Hindlimb muscle (tissue), 1 donor: ENCODE measurements at places on chromosomes 16 and 17.

- DNase-seq = no peak
These were observed 17.5 kb downstream of the MARCHF10 start for GRCh38 chr17:62790564-62790986.

DNA sequence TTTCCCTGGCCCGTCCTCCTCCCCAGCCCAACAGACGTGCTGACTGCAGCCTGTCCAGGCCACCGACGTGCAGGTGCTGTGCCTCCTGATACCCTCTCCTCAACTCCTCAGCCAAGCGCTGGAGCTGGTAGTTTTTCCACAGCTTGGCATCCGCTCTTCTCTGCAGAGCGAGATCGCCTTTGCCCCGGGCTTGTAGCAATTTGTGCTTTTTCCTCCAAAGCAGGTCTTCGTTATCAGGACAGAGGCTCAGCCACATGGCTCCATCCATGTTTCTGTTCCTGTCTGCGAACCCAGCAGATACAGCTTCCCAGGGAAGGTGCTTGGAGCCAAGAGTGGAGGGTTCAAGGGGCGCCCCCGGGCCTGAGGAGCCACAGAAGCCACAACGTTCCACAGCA is 10.9 kb downstream of the CEP295NL start:
- no peak for DNase-seq

DNA sequence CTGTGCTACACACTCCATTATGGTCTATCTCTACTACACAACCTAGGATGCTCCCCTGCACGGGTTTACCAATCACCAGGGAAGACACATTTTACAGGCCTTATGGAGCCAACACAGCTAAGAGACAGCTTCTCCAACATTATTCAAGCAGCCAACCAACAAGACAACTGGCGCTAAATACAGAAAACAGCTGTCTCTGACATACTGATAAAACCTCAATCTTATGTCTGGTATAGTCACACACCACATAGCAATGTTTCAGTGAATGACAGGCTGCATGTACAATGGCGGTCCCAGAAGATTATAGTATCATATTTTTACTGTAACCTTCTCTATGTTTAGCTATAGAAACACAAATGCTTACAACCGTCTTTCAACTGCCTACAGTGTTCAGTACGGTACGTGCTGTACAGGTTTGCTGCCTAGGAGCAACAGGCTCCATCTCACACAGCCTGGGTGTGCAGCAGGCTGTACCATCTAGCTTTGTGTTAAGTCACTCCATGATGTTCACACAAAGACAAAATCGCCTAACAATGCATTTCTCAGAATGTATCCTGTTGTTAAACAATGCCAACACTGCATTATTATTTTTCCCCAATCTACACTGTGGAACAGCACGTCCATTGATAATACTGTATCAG is 10.9 kb downstream of the USP22 start:
- DNase-seq = no peak

GRCh38 chr17:39628655-39629493 is 2.1 kb downstream of the PPP1R1B start:
- no peak for DNase-seq

DNA sequence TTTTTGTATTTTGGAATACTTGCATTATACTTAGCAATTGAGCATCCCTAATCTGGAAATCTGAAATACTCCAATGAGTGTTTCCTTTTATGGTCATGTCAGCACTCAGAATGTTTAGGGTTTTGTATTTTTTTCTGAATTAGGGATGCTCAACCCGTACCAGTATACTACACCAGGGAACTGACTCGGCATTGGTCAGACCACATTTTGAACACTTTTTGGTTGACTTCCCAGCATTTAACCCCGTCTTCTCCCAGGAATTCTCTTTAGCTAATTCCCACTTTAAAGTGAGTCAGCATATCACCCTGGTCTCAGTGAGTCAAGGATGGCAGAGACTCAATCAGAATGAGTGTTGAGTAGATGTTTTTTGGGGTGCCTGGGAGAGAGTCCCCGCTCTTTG is 177.9 kb downstream of the SPECC1 start:
- no peak for DNase-seq

GRCh38 chr17:35148144-35148543 is 527 bp downstream of the UNC45B start:
- DNase-seq = no peak

GRCh38 chr16:59330019-59330670 is 596.0 kb upstream of the GOT2 start:
- DNase-seq = no peak

DNA sequence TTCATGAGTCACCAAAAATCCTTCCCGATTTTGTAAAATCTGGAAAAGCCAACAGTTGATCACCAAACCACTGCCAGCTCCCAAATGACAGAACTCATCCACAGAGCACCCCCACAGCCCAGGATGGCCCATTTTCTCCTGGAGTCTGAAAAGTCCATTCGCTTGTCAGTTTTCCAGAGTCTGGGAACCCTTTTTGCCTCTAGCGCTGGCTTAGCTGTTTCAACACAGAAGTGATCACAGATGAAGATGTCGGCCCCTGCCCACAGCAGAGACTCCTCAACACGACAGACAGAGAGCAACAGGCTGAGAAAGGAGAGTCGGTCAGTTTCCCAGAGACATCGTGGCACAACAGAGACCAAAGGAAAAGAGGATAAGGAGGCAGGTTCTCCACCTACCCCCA is 66.4 kb downstream of the NXN start:
- no peak for DNase-seq

GRCh38 chr17:50693036-50693682 is 14.6 kb downstream of the ANKRD40 start:
- no peak for DNase-seq

- no peak for DNase-seq
These were observed 151.7 kb upstream of the CHMP6 start for GRCh38 chr17:80839970-80840369.

GRCh38 chr17:77501101-77501566 is 360.4 kb downstream of the SEC14L1 start:
- DNase-seq = no peak

DNA sequence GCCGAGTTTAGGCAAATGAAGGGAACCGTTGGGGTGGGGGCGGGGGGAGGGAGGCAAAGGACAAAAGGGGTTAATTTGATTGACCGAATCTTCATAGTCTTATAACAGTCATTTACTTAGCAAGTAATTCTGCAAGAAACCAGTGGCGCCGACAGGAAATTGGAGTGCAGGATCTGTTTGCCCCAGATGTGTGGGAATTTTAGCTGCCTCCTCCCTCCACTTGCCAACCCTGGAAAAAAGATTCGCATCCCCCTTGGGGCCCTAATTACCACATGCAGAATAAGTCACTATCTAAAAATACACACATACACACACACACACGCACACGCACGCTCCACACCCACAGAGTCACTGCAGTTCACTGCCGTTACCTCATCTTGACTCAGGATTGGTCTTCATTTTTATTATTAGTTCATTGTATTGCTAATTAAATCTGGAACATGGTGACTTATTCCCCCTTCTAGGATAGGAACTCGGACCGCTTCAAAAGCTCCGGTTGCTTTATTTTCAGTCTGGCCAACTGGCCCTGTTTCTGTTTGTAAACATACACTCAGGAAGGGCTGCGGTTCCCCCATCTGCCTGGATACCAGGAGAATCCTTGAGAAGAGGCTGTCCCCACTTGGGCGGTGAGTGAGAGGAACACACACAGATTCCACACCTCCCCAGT is 241.6 kb upstream of the SALL1 start:
- peak; percentile 11 for DNase-seq

DNA sequence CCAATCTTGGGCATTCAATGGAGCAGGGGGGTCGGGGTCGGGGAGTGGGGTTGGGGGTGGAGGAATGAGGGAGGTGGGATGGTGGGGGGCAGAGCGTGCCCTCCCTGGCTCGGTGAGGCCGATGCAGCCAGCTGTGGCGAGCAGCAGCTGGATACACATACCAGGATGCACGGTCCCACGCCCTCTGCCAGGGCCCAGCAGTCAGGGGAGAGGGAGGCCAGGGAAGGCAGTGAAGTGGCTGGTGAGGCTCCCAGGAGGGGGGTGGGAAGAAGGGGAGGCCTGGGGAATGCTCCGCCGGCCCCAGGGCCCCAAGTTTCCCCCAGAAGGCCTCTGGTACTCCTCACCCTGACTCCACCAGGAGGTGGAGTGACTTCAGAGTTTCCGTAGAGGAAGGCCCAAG is 77.6 kb upstream of the LHX1 start:
- no peak for DNase-seq

DNA sequence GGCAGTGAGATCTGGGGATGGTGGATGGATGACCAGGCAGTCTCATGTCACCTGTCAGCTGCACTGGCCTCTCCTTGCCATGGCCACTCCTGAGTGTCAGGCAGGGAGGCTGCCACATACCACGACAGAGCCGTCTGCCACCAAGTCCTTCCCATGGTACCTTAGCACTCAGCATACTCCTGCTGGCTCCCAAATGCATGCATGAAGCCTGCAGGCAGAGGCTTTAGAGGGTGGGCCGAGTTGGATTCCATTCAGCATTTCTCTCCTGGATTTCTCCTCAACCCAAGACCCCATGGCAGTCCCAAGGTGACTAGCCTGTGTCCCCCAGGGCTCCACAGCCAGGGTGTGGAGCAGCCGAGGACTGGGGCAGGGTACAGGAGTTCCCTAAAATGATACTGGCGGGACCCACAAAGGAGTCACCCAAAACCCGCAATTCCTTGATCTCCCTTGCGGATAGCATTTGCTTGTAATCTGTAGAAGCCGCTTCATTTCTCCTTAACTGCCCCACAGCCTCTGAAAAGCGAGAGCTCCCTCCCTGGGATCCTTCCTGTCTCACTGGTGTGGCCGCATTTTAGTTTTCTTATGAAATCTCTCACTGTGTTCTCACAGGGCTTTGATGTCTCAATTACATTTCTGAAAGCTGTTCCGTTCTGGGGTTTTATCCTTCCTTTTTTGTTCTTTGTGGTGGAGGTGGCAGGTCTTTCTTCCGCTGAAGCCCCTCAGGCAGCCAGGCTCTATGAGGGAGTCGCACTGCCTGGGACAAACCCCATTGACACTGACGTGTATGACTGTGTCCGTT is 141.4 kb downstream of the SOCS1 start:
- no peak for DNase-seq

DNA sequence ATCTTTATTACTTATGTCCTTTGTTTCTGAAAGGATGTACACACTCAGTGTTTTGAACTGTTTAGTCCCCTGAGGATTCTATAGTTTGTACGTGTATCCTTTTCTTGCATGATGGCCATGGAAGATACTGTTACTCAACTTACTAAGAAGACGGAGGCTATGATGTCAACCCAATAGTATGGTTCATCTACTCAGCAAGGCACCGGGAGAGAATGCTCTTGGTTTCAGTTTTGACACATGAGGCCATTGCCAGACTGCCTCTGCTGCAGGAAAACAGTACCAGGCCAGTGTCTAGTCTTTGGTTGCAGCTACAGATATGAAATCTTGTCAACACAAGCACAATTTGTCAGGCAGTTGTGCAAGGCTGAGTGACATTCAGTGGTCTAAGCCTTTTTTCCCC is 134.5 kb downstream of the MRTFB start:
- DNase-seq = no peak

DNA sequence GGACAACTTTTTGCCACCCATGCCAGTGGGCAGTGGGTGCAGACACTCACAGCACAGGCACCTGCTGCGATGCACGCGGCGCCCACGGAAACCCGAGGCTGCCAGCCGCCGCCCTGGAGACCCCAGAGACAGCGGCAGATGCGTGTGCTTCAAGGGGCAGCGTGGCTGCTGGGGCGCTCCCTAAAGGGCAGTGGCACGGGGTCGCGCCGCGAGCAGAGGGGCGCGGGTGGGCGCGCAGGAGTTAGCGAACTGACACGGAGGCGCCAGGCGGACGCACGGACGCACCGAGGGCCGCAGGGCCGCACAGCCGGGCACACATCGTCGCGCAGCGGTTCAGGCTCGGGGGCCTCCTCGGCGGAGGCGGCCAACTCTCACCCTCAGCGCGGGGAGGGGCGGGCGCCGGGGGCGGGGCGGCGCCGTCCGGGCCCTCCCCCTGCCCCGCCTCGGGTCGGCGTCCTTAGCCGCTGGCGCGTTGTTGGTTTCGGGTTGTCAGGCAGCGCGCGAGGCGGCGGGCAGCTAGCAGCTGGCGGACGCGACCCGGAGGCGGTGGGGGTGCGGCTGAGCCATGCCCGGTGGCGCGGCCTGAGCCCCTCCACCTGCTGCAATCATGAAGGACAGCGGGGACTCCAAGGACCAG is at the start of gene KIF19:
TSS of gene KIF19 (plus strand) at position 484 of the 637 bp plus-strand sequence. CDS start at position 608, 124 bp downstream.
- peak; percentile 28 for DNase-seq

- no peak for DNase-seq
These were observed 206.4 kb downstream of the HS3ST3A1 start for GRCh38 chr17:13395346-13395745.

- no peak for DNase-seq
These were observed 15.0 kb downstream of the CPNE2 start for GRCh38 chr16:57107321-57107922.

DNA sequence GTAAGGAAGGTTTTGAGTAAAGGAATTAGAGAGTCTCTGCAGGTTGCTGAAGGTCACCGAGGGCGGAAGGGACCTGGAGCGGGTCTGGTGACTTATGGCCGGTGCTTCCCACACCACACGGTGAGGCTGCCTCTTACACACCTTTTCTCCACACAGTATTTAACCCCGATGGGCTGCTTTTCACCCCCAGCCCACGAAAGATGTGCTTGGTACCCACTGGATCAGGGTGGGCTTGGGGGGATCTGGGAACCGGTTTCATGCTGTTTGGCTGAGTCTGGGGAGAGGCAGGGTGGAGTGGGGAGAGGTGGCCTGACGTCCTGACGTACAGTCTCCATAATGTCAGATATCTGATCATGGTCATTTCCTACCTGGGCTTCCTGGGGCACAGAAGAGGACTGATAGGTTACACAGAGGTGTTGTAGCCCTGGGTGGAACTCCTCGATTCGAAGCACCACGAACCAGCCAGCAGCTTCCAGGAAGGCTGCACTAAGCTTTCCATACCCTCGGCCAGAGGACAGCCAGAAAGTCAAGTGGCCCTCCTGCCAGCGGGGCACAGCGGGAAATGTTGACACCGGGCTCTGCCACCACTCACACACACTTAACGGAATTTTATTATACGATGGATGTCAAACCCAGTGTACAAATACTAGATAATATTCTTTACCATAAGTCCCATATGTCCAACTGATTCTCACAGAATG is 34.0 kb downstream of the OR1D5 start:
- no peak for DNase-seq

- DNase-seq = no peak
These were observed 810.3 kb upstream of the CDH8 start for GRCh38 chr16:62846399-62847057.
